ENCODE measurements at places on chromosomes 11 and 22.

DNA sequence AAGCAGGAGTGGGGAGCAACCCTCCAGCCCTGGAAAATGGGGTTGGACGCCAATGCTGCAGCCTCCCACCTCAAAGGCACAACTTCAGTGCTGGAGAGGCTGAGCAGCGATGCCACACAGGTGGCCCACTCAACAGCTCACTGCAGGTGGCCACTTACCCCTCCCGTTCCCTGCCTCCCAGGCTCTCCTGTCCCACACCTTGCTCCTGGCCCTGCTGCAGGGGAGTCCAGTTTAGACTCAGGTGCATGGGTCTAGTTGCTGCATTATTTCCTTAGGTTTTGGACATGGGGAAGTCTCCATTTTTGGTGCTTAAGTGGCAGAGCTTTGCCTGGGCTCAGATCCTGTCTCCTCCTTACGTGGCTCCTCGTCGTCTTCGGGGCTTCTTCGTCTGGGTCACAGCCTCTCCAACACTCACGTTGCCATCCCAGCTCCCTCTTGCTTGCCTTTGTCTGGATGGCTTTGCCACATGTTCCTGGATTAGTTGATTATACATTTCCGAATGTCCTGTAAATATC lies 898.3 kb downstream of the BRD1 start:
- no peak for DNase-seq

GRCh38 chr11:83819931-83820549 lies 533.9 kb upstream of the CCDC90B start:
- DNase-seq = no peak

DNA sequence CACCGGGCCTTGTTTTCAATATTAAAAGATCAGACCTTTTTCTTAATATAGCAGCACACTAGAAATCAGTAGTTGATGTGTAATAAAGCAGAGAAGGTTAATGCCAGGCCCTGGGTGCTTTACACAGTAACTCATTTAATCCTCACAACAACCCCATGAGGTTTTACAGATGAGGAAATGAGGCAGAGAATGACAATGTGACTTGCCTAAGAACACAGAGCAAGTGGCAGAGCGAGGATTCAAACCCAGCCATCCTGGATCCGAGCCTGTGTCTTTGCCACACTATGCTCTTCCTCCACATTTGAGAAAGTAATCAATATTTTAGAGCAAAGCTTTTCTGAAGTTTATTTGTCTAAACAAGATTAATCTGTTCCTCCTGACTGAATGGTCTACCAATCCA lies 7.2 kb downstream of the JAML start:
- DNase-seq = no peak

- no peak for DNase-seq
Observed at GRCh38 chr11:36447947-36448346, 62.1 kb downstream of the TRAF6 start.

- no peak for DNase-seq
Observed at GRCh38 chr11:64148917-64149617, 16.8 kb downstream of the MACROD1 start.

DNA sequence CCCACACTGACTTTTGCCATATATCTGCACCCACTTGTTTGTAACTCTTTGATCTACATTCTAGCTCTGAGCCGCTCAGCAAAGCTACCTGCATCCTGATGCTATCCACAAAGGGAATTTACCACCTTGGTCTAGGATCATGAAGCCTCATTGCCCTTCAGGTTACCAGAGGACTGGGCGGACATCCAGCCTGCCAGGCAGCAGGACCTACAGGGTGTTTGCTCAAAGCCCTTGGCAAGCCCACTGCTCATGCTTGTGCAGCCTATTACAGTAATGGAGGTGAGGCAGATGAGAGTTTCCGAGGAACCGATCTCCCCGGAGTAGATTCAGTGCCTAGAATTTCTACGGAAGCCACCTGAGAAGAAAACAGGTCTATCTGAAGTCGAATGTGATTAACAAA lies 417.2 kb downstream of the OPCML start:
- DNase-seq = no peak

- no peak for DNase-seq
Observed at GRCh38 chr11:1235306-1235900, 12.5 kb downstream of the MUC5B start.

- no peak for DNase-seq
Observed at GRCh38 chr11:85572056-85572455, 55.1 kb downstream of the DLG2 start.

GRCh38 chr11:128397362-128397761 lies 190.0 kb downstream of the ETS1 start:
- no peak for DNase-seq
